ENCODE measurements at places on chromosomes 7 and 10.
A peak's percentile ranks its signal among the peaks of the same experiment; 100 is the strongest.

DNA sequence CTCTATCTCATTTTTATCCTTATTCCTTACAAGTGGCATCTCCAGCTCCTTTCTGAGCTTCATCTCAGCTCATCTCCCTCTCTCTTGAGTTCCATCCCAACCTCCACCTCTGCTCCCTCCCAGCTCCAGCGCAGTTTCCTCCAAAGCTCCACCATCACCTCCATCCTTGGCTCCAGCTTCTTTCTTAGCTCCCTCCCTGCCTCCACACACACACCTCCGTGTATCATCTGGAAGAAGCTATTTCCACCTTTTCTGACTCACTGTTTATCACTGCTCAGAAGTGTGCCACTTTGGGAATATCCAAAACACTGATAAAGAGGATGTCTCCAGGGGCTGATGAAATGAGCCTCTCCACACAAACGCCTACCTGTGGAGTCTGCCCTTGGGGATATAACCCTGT, 481.4 kb downstream of the PTPRN2 start:
- no peak for DNase-seq

DNA sequence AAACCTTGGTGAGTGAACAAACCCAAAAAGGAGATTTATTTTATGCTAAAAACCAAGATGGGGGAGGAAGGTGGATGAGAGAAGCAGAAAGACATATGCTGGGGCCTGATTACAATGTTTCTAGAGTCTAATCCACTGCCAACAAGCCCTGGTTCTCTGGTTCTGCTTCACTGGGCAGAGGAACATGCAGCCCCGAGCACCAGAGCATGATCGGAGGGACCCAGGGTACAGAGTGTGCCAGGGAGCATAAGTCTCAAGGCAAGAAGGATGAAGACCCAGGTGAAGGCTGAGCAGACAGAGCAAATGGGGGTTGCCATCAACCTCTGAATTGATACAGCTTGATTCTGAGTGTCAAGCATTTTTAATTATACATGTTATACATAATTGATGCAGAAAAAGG, 30.7 kb downstream of the SLC16A12 start:
- no peak for DNase-seq

DNA sequence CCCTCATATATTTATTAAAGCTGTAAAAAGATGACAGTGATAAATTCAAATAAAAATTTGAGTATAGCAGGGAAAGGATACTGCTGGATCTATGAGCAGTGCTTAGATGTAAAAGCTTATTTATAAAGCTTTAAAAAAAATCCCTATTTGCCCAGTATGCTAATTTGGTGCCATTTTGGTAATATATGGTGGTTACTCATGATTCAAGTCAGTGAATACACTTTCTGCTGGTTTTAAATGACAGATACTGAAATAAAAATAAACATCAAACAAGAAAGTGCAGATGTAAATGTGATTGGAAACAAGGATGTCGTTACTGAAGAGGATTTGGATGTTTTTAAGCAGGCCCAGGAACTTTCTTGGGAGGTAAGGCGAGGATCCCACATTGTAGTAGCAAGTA, 134.4 kb upstream of the SAMD8 start:
- DNase-seq = no peak

- no peak for DNase-seq
These were observed 21.0 kb upstream of the GNA12 start for GRCh38 chr7:2864999-2865670.

- DNase-seq = no peak
These were observed 98.5 kb downstream of the WDR11 start for GRCh38 chr10:120949609-120950031.

DNA sequence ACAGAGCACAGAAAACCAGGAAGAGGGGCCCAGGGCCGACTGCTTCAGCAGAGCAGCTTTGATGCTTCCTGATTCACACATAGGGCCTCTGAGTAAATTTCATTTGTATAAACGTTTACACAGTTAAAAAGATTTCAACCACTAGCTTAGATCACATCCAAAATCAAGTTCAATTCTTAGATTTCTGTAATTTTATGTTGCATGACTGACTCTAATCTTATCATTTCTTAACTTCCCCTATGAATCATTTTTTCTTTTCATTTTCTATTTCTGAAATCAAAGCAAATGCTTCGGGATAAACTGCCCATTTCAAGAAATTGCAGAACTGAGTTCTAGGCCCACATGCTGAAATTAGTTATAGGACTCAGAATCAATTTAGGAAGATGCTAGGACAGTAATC, 224.7 kb downstream of the INHBA start:
- DNase-seq = no peak

DNA sequence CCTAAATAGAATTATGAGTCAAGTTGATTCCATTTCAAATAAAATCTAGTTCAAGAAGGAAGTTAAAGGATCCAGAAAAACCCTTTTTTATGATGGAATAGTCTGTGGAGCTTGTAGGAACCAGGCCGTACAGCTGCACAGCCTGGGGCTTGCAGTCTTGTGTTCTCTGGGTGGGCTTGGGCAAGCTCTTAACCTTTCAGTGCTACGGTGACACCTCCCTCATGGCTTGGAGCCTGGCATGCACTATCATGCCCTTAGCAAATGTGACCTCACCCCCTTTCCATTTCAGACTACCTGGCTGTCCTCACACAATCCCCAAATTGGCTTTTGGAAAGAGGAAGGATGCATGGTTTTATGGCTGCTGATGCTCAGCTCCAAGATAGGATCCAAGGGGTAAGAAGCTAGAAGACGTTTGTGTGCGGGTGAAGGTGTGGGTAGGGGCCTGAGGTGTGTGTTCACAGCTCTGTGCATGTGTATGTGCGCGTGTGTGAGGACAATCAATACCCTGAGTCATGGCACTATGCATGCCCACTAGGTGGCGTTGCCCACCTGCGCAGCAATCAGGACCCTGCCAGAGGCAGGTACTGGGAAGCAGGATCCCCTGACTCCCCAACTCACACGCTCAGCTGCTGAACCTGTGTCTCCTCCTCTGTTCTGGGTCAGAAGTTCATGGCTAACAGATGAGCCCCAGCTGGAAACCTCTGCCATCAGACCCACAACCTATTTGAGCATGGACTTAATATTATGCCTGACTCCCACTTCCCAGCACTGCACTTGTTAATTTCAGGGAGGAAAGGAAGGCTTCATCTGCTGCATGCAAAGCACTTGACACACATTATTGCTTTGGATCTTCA, 113.4 kb downstream of the PTPN20 start:
- peak; percentile 21 for DNase-seq

DNA sequence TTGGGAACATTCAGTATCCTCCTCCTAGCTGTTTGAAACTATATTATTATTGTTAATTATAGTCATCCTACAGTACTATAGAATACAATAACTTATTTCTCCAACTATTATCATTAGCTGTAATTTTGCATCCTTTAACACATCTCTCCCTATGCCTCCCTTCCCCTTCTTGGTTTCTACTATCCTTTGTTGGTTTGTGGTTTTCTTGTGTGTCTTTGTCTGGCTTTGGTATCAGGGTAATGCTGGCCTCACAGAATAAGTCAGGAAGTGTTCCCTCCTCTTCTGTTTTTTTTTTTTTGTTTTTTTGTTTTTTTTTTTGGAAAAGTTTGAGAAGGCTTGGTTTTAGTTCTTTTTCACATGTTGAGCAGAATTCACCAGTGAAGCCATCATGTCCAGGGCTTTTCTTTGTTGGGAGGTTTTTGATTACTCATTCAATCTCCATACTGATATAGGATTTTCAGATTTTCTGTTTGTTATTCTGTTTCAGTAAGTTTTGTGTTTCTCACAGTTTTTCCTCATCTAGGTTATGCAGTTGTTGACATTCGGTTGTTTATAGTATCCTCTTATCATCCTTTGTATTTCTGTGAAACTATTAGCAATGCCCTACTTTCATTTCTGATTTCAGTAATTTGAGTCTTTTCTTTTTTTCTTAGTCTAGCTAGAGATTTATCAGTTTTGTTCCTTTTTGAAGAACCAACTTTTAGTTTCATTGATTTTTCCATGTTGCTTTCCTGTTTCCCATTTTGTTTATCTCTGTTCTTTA, 21.6 kb downstream of the C1GALT1 start:
- DNase-seq = no peak

- DNase-seq = no peak
These were observed 42.0 kb downstream of the CDK6 start for GRCh38 chr7:92794391-92794790.

- no peak for DNase-seq
These were observed 15.5 kb upstream of the GTPBP4 start for GRCh38 chr10:972763-973162.

DNA sequence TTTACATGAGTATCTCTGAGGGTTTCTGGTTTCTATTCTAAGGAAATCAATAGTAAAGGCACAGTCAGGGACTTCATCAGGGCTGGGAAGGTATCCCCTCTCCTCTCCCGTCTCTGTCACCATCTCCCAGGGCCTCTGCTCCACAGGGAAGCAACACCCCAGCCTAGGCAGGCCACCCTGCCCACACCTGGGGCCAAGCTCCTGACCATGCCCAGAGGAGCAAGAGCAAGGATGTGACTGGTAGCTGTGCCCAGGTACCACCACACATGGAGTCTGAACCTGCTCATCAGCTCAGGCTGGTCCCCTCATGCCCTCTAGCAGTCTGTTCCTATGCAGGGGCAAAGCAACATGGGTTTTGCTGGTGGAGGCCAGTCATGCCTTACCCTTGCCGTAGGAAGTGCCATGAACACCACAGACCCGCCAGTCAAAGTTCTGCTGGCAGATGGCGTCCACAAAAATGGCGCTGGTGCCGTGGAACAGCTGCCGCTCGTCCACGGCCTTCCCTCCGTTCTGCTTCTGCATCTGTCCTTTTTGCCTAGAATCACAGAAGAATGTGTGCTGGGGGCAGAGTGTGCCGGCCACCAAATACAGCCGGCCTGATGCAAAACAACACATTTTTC, 36.8 kb downstream of the PARP12 start:
- no peak for DNase-seq

DNA sequence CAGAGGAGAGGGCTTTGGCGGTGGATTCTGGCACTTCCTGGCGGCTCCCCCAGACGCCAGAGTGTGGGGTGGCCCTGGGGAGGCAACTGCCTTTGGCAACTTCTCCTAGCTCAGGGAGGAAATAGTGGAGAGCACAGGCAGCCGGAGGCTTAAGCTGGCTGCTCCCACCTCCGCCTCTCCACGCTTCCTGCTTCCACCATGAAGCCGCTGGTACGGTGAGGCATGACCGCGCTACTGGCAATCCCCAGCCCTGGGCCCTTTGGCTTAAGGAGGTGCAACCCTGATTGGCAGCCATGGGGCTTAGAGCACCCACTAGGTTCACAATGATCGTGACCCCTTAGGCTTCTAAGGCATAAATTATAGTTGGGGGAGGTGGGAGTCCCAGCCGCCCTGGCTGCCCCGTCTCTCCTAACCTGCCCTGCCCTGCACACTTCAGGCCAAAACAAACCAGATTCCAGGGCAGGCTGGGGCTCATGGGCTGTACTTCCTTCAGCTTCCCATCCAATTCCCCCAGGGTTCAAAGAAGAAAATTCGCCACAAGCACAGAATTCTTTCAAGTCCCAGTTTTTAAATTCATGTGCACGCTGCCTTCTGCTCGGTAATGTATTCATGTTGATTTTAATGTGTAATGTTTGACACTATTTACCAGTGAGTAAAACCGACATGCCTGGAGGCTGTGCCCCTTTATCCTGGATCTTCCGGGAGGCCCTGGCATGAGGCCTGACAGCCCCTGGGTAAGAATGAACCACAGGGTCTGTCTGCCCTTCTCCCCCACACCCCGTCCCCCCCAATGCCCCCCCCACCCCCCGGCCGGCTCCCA, 90.7 kb upstream of the LRRC4 start:
- no peak for DNase-seq

- DNase-seq = peak; percentile 84
These were observed 35.3 kb downstream of the CHST3 start for GRCh38 chr10:71999360-72000072.

GRCh38 chr7:17184805-17185689, 113.4 kb upstream of the AHR start:
- no peak for DNase-seq

DNA sequence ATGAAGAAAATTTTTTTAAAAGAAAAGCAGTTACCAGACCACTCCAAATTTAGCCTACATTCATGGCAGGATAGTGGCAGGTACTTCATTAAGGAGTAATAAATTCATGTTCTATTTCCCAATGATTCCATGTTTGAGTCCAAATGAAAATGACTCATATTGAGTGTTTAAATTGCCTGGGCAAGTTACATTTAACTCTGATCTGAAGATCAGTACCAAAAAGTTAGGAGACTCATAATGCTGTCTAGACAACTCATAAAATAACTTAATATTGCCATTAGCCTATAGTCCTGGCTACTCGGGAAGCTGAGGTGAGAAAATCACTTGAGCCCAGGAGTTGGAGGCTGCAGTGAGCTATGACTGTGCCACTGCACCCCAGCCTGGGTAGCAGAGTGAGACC, 13.0 kb downstream of the BRAF start:
- no peak for DNase-seq

DNA sequence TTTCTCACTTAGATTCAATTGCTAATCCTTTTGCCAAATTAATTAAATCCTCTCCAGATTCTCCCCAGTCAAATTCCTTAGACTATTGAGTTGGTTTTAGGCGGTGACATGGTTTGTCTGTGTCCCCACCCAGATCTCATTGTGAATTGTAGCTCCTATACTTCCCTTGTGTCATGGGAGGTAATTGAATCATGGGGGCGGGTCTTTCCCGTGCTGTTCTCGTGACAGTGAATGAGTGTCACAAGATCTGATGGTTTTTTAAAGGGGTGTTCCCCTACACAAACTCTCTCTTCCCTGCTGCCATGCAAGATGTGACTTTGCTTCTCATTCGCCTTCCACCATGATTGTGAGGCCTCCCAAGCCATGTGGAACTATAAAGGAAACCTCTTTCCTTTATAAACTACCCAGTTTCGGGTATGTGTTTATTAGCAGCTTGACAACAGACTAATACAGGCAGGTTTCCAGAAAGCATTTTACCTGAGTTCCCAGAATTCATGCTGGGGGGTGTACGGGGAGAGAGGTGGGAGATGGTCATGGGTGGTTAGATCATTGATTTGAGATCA, 44.7 kb upstream of the GARS1 start:
- no peak for DNase-seq

GRCh38 chr10:132408367-132408781, 11.4 kb downstream of the PWWP2B start:
- no peak for DNase-seq

DNA sequence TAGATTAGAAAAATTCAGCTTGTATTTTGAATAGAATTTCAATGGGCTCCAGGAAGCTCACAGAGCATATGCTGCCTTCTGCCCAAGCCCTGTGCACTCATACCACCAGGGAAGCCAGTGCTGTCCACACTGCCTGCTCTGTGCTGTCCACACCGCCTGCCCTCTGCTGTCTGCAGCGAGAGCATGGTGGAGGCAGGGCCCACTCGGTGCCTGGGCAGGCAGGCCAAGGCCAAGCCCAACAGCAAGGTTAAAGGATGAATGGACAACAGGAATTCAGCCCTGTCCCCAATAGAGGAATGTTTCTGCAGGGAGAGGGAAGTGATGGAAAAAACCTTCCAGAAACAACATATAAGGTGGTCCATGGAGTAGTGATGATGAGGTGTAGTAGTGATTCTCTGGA, 146.8 kb downstream of the GFRA1 start:
- DNase-seq = no peak

GRCh38 chr10:86952106-86952505, 5.3 kb downstream of the MMRN2 start:
- DNase-seq = no peak
